ENCODE measurements at places on chromosomes 1 and 21.

- no peak for DNase-seq
Measured at GRCh38 chr1:47663286-47663685, 225.4 kb downstream of the FOXD2 start.

- DNase-seq, result no peak
Measured at GRCh38 chr1:183783767-183784637, 20.9 kb upstream of the RGL1 start.

DNA sequence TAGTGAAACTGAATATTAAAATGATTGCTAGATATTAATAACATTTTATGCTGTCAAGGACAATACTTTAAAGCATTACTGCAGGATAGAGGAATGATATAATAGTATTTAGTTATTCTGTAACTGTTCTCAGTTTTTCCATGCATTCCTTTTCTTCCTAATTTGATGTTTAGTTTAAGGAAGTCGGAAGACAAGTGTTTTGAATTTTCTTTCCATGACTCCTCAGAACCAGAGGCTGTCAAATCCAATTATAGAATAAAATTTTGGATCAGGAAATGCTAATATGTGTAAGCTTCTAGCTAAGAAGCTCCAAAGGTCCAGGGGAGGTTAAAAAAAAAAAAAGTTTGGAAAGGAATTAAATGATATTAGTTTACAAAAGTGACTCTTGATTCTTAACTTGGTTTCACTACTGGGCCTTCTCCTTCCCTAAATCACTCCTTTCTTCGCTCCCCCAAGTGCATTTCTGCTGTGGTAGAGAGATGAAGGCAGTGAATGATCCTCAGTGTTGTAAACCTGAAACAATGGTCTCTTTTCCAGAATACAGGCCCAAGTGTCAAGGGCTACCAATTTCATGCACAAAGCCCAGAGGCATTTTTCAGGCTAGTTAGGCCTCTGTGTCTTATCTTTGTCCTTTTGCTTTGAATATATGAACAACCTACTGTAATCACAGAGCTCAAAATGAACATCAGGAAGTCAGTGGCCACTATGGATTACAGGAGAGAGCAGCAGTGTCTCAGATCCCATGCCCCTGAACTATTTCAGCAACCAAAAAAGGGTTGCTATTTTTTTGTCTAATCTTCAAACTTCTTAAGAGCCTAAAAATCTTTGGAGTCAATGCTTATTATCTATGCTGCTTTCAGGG lies 6.2 kb downstream of the ADSS2 start:
- DNase-seq, result no peak

GRCh38 chr1:154896771-154897286 lies 26.7 kb upstream of the KCNN3 start:
- no peak for DNase-seq

- no peak for DNase-seq
Measured at GRCh38 chr1:151858030-151858746, 4.7 kb upstream of the THEM5 start.

DNA sequence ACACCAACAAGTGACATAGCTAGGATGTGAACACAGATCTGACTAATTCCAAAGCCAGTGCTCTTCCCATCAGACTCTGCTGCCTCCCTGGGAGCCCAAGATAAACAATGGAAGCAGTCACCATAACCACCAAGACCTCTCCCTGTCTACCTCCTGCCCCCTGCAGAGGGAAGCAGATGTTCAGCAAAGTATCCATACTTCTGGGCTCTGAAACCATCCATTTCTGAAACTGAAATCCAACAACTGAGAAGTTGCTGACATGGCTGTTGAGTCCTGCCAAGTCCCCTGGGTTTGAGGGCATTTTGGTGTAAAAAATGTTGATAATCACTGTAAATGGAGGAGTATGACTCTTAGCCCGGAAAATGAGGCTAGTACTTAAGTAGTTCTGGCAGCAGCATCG lies 102.1 kb downstream of the TYW3 start:
- no peak for DNase-seq

DNA sequence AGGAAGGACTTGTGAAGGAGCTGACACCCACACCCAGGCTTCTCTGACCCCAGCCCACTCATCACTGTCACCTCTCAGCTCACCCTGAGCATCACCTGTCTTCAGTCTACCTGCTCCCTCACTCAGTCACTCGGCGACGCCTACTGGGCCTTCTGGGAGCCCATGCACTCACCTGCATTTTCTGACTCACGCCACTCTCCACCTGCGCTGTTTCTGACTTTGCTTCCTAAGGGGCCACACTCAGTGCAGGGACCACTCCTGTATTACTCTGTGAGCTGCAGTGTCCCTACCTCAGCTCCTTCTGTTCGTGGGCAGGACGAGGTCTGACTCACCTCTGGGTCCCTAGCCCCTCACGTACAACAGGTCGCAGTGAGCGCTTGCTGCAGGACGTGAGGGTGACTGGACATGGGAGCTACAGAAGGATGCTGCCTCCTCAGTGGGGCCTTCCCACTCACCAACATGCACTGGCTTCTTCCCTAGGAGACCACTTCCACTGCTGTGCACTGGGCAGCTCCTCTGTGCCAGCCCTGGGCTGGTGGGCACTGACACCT lies 102.3 kb downstream of the GLIS1 start:
- DNase-seq, result no peak

DNA sequence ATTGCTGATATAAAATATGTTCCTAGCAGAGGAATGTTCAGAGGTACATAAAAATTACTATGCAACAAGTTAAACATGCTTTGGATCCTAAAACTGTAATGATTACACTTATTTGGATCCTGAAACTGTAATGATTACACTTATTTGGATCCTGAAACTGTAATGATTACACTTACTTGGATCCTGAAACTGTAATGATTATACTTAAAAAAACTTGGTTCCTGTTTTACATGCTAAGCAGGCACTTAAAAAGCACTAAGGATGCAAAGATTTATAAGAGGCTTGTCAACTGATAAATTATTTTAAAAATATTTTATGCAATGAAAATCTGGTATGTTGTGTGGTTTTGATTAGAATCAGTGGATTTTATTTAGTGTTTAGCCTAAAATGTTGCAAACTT lies 47.7 kb downstream of the ZNHIT6 start:
- DNase-seq, result no peak

DNA sequence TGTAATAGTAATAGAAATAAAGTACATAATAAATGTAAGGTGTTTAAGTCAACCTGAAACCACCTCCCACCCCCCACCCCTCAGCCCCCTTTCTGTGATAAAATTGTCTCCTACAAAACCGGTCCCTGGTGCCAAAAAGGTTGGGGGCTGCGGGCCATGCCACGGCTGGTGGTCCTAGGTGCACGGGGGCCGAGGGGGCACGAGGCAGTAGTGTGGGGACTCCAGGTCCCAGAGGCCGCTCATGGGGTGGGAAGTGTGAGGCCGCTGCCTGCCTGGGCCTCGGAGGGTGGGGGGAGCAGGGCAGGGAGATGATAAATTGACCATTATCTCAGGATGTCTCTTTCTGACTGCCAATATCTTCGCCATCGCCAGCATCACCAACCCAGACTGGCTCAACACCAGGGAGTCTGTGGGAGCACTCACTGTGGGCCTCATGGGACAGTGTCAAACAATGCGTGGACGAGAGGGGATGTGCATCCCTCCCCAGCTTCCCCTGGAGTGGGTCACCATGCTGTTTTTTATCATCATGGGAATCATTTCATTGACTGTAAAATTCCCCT lies 6.5 kb downstream of the ZBTB17 start:
- DNase-seq, result no peak

GRCh38 chr1:88061492-88062177 lies 622.4 kb upstream of the PKN2 start:
- peak; percentile 16 for DNase-seq

Data from AML-193 (cell line).